ENCODE measurements at places on chromosomes 4 and X.

DNA sequence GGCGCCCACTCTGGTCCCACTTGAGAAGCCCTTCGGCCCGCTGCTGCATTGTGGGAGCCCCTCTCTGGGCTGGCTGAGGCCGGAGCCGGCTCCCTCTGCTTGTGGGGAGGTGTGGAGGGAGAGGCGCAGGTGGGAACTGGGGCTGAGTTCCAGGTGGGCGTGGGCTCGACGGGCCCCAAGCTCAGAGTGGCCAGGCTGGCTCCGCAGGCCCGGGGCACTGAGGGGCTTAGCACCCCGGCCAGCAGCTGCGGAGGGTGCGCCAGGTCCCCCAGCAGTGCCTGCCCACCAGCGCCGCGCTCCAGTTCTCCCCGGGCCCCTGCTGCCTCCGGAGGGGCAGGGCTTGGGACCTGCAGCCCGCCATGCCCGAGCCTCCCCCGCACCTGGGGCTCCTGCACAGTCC is 65.2 kb upstream of the SMIM10 start:
- no peak for DNase-seq

DNA sequence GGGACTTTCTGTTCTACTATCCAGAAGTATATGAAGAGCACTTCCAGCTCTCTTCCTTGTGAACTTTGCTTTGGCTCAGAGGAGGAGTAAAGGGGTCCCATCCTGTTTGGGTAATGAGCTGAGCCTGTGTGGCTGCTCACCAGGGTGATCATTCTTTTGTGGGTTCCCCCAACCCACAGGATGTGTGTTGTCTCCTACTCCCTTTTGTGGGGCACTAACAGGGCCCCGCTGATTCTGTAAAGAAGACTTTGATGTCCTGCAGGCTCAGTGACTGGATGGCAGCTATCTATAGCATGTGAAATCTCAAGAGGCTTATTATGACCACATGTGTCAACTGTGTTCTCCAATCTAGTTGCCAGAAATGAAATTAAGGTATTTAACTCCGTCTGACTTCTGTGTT is 40.8 kb downstream of the ZNF518B start:
- no peak for DNase-seq

- no peak for DNase-seq
These were observed 2.6 kb downstream of the DHRSX start for GRCh38 chrX:2497961-2498780.

DNA sequence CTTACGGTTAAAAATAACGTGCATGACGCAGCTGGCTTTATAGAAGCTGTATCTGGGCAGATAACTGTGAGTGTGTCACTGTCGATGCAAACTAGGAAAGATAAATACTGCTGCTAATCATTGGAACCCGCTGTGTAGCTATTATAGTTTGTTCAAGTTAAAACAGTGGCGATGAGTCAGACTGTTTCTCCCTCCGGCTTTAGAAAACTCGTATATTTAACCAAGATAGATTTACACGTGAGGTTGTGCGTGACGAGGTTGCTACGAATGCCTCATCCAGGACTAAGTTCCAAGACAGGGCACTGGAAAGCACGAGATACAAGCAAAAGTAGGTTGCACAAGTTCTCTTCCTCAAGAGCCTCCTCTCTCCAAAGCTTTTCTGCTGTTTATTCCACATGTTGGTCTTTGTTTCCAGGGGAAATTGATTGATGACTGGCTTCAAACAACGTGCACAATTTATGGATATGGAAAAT is 270.7 kb downstream of the FBXW7 start:
- peak; percentile 28 for DNase-seq

- DNase-seq: no peak
These were observed 21.3 kb downstream of the PIN4 start for GRCh38 chrX:72202792-72203401.

- DNase-seq: no peak
These were observed 459.4 kb upstream of the LCORL start for GRCh38 chr4:18480928-18481327.

DNA sequence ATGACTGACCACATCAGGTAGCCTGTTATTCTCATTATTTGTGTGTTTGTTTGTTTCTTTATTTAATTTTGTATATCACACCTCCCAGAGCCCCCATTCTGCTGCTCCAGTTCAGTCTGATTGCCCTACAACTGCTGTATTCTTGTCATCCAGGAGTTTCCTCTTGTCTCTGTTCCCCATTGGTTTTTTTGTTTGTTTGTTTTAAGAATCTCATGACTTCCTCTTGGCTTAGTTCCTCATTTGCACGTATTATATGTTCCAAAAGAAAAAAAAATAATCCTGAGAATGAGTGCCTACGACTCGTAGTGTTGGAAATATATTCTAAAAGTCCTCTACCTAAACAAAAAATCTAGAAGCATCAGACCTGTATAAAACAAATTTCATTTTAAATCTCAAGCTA is 142.3 kb upstream of the SLIT2 start:
- DNase-seq: peak; percentile 13

DNA sequence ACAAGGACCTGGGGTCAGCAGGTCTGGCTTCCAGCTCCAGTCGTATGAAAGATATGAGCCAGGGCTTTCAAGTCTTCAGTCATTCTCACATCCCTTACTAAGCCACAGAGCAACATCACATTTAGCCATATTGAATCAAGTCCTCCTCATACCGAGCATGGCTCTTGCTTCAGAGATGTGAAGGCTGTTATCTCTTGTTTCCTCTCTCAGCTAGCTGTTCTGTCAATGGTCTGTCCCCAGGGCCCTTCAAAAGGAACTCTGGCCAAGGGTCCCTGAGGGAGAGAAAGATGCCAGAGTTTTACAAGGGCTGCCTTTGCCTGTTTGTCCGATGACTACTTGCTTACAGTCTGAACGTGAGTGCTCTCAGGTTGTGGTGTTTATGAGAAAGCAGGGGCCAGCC is 30.5 kb downstream of the DOCK11 start:
- DNase-seq: no peak

DNA sequence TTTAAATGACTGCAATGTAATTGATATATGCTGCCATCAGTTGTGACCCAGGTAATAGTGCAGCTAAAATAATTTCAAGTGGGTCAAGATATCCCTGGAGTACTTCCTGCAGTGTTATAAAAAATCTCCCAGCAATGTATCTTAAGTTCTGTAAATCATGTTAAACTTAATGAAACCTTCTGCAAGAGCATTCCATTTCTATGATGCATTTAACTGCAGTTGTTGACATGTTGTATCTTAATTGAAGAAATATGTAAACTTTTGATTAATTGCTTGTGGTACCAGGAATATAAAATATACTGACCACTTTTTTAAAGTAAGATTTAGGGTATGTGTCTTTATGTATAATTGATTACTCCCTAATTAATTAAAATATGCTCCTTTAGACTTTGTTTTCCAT is 213.6 kb downstream of the AFF2 start:
- DNase-seq: no peak

- no peak for DNase-seq
These were observed 18.8 kb upstream of the RASL11B start for GRCh38 chr4:52843351-52843750.

DNA sequence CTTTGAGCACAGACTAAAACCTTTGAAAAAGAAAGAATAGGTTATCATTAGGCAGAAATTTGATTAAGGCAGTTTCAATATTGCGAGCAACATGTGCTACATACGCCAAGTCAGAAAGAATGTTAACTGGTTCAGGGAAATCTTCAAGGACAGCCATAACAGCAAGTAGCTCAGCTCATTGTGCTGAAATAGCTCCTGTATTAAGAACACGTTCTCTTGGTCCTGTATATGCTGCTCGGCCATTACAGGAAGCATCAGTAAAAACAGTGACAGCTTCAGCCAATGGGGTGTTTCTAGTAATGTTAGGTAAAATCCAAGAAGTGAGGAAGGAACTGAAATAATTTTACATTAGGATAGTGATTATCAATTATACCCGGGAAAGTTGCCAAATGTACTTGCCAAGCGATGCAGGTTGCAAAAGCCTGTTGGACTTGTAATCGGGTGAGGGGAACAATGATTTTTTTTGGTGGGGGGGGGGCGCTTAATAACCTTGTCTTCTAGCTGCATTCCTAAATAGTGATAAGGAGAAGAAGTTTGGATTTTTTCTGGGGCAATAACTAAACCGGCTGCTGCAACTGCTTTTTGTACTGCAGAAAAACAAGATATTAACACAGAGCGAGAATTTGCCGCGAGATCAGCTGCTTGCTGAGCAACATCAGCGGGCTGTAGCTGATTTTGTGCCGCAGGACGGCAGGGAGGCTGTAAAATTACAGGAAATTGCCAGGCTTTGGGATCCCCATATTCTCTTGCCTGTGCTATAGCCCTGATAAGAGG is 49.4 kb upstream of the RASSF6 start:
- DNase-seq: no peak

GRCh38 chrX:122504026-122504425 is 680.1 kb upstream of the GRIA3 start:
- no peak for DNase-seq

DNA sequence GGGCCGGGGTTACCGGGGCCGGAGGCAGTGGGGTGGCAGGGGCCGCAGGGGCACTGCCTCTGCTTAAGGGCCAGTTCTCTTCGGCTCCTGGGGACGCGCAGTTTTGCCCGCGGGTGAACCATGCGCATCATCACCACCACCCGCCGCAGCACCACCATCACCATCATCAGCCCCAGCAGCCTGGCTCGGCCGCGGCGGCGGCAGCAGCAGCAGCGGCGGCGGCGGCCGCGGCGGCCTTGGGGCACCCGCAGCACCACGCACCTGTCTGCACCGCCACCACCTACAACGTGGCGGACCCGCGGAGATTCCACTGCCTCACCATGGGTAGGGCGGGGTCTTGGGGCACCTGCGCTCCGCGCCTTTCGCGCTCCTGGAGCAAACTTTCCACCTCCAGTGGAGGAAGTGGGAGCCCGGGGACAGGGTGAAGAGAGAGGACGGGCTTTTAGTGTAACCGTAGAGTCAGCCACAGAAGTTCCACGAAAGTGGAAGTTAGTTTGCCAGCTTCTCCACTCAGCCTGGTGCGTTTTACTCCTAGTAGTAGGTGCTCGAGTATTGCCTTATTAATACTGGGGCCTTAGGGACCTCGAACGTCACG is 729 bp downstream of the GSX2 start:
- no peak for DNase-seq

DNA sequence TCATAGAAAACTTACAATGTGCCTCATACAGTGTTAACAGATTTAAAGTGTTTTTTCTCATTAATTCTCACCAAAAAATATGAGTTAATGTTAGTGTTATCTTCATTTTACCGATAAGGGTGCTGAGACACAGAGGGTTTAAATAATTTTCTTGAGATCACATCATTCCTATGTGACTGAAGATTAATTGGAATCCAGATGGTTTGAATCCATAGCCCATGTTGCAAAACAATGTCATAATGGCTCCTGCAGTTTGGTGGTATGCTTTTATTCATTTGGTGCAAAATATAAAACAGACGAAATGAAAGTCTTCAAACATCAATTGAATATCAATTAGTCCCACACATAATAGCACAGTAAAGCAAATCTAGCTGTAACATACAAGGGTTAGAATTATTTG is 512.2 kb downstream of the FSTL5 start:
- no peak for DNase-seq

GRCh38 chr4:60992037-60992436 is 208.1 kb upstream of the ADGRL3 start:
- DNase-seq: peak; percentile 57

GRCh38 chrX:57137501-57137900 is 304 bp upstream of the SPIN2A start:
- DNase-seq: no peak

DNA sequence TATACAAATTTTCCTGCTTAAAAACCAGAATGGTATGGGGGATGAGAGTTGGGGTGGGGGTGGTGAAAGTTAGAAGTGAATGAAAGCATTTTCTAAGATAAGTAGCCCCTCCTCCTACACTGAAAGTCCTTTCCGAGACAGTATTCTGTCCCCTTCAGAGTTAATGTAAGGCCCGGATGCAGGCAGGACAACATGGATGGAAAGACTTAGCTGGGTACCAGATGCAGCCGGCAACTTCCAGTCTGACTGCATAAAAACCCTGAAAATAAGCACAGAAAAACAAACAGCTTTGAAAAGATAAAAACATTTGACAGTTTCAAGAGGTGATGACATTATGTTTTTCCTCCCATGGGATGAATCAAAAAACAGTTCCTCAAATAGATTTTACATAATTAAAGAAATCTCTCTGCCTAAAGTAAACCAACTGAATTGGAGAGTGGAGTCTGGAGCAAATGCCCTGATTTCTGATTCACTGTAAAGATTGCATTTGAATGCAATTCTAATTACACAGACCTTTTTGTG is 196.3 kb downstream of the GPAT3 start:
- DNase-seq: no peak

- no peak for DNase-seq
These were observed 125.4 kb upstream of the EOLA2 start for GRCh38 chrX:150063674-150064073.

DNA sequence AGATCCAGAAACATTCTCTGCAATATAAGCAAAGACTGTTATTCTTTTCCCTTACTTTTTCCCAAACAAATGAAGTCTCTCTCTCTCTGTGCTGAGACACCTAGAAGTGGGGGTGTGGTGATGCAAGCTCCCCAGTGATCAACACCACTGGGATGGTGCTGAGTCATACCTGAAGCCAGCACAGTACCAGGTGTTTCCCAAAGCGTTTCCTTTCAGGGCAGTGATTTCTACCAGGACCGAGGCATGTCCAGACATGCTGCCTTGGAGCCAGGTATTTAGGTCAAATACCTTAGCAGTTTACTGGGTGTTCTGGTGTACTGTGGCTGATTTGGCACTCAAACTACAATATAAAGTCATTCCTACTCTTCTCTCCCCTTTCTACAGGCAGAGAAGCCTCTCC is 726.5 kb downstream of the FAM133A start:
- DNase-seq: no peak

DNA sequence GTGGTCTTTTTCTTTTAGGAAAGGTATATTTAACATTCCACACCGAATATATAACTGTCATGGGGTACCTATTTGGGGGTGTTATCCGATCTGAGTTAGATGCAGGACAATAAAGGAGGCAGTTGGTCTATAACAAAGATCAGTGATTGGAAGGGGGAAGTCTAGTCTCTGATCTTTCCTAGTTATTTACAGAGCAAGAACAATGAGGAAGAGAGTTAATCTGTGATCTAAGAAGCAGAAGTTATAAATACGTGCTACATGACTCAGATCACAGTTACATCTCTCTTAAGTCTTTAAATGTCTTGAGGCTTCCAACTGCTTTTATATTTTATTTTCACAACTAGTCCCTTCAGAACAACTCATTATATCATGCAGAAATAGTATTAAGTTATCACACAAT is 33.2 kb upstream of the ARMCX4 start:
- no peak for DNase-seq

GRCh38 chrX:65516756-65517155 is 17.8 kb downstream of the LAS1L start:
- DNase-seq: no peak

- DNase-seq: no peak
These were observed 739.1 kb upstream of the DIAPH2 start for GRCh38 chrX:95945528-95945927.

Data from smooth muscle cell of the brain vasculature (primary cell).